ENCODE measurements at places on chromosomes 2 and 18.

DNA sequence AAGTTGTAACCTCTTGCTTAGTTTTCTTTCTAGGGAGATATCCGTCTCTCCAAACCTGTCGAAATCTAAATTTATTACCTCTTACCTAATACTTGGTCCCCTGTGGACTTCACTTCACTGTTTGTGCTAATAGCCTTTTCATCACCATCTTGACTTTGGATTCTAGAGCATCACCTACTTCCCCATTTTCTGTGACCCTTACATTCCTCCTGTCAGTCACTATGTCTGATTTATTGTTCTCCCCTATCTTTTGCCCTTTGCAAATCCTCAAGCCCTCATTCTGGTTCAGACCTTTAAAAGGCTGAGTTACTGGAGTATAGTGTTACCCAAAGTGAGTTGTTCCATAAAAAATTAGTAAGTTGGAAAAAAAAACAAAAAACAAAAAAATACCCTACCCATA lies 7.5 kb downstream of the MYO1B start:
- no peak for DNase-seq

- DNase-seq: no peak
These were observed 73.1 kb downstream of the RTN4 start for GRCh38 chr2:54977149-54977548.

DNA sequence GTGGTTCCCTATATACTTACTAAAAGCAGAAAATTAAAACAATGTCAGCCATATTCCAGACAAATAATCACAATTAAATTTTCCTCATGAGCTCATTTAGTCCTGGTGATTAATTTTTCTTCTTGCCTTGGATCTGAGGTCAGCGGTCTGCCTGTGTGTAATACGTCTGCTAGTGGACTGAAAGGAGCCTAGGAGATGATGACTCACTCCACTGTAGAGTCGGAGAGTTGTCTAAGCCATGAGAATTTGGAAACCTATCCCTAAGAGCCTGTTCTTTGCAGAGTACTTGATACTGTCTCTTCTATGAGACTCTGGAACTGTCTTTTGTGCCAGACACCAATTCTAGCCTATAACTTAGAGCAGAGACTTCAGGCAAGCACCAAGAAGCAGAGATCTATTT lies 94.2 kb upstream of the RAB27B start:
- no peak for DNase-seq

- DNase-seq: no peak
These were observed 67.2 kb upstream of the HDAC4 start for GRCh38 chr2:239467956-239468490.

DNA sequence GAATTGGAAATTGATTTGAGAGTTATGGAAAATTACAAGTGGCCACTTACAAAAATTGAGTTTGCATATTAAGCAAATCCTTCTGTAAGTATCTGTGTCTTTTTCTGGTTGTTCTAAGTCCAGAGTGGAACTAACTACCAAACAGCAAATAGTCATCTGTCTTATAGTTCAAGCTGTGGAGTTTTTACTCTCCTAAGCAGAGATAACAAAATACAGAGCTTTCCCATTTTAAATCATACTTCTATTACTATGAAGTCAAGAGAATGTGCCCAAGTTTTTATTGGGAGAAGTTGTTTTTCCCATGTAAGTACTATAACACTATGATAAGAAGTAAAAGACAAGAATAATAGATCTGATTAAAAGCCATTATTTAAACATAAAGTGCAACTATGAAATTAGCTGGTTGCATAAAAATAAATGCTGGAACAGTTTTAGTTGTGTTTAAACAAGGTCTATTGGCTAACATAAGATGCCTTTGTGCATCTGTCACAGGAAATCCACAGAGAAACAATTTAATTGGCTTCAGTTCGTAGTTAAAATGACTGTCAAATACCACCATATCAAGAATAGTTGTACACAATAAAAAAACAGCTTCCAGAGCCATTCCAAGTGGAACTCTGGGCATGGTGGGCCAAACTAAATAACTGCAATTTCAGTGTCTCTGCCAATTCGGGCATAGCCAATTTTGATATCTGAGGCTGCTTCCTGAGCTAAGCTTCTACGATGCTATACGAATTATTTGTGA lies 1467.4 kb upstream of the NXPH2 start:
- DNase-seq: no peak

Data from endothelial cell (in vitro differentiated cells).